ENCODE measurements at places on chromosomes 2 and 18.

DNA sequence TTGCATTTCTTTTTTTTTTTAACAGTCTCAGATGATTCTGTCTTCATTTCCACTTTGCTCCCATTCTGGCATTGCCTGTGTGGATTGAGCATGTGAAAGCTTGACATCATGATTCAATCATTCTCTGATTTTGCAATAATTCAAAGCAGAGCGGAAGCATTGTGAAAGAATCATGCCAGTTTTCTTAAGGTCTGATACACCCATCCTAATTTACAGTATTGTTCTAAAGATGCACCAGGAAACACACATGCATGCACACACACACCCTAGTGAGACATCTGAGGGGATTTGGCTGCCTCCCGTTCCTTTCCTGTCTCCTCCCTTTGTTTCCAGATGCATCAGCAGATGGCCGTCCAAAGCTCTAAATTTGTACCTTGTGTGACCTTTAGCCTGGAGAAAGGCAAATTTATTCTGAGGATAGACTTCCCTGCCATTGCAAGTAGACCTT, 97.3 kb downstream of the FMNL2 start:
- DNase-seq = no peak

- DNase-seq = no peak
These were observed 114.8 kb downstream of the MCFD2 start for GRCh38 chr2:46800625-46801349.

DNA sequence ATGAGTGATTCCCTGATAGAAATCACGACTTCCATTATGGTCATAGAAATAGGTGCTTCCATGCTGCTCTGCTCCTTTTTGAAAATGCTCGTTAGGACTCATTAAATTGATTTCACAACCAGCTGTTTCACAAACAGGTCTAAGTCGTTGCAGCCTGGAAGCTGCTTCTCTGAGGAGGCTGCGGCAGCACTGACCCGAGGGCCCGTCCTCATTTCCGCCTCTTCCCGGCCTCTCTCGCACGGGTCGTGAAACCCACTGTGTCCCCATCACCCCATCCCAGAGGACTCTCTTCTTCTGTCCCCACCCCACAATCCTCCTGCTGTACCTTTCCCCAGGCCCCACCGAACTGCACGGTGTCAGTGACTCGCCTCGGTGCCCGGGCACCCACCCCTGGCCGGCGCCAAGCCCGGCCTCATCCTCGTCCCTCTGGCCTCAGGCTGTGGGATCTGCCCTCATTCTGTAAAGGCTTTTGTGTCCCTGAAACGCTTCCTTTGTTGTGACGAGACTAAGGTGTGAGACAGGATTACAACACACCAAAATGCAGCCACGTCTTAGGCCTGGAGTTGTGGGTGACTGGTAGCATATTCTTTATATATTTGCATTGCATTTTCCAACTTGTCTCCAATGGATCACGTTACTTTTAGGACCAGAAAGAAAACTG, 112.7 kb upstream of the CTDP1 start:
- no peak for DNase-seq

- DNase-seq = no peak
These were observed 47.8 kb upstream of the ZEB2 start for GRCh38 chr2:144567745-144568144.

DNA sequence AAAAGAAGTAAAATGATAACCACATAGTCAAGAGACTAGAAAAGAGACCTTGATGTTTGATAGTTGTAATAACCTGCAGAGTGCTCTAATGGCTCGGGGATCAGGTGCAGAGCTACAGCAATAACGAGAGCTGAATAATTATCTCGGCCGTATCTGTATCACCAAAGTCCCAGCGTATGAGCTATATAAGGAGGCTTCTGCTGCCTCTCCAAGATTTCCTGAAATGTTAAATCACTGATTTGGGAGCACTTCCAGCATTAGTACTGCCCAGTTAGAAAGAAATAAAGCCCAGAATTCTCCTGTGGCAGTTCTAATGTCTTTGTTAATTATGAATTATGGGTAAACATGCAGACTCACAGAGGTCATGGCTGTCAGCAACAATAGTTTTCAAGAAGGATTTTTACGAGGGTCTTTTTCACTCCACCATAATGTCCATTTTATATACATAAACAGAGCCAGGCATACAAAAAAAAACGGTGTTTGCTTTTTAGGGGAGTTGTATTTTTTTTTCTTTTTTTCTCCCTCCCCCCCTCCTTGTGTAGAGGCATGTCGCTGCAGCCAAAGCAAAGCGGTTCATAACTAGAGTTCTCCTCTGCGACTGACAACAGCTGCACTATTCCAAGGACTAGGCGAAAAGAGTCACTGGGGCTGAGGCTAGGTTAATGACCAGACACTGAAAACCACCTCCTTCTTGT, 168.3 kb upstream of the VRK2 start:
- no peak for DNase-seq

- no peak for DNase-seq
These were observed 21.6 kb upstream of the NFE2L2 start for GRCh38 chr2:177285892-177286715.

DNA sequence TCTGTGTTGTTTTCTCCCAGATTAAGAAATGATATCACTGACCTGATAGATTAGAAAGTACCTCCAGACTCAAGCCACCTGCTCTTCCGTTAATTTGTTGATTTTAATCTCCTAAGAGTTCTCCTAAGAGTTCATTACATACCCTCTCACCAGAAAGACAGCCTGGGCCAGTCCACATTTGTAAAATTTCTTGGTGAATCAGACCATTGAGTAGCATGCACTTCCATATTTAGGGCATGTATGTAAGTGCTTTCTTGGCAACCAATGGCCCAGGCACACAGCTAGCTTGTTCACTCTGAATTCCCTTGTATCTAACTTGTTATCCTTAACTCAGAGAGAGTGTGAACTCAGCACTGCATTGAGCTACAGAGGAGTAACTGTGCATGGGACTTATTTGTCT, 158.1 kb upstream of the ACAA2 start:
- DNase-seq = no peak

DNA sequence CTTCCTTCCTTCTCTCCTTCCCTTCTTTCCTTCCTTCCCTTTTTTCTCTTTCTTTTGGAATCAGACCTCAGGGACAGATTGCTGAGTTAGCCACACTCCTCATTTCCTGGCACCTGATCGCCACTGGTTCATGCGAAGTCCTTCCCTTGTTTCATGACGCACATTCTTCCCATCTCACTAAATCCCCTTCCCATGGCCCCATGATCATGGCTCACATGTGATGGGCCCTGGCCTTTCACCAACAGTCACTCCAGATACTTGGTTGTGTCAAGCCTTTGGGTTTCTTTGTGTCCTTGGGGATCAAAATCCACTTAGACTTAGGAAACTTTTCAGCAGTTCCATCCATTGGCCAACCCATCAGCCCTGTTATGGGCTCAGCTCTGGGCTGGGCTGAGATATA, 23.8 kb upstream of the ASPRV1 start:
- no peak for DNase-seq

GRCh38 chr2:111050701-111051376, 69.9 kb upstream of the BCL2L11 start:
- no peak for DNase-seq

DNA sequence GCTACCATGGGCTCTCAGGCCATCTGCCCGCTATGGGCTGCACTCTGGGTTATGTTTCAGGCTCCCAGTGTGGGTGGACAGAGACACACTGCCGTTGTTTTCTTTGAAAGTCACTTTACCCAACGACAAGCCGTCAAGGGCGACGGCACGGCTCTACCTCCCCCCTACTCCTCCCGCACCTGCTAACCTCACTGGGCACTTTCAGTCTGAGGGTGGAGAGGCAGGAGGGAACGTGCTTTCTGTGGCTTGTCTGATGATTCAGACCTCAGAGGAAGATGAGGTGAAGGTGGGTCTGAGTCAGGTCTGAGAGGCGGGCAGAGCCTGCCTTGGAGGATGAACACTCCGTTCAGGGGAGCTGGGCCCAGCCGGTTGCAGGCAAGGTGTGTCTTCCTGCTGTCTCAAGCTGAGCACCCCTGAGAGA, 147.6 kb upstream of the HDAC4 start:
- peak; percentile 76 for DNase-seq

- DNase-seq = no peak
These were observed 23.2 kb downstream of the LAMA1 start for GRCh38 chr18:7094427-7094826.

DNA sequence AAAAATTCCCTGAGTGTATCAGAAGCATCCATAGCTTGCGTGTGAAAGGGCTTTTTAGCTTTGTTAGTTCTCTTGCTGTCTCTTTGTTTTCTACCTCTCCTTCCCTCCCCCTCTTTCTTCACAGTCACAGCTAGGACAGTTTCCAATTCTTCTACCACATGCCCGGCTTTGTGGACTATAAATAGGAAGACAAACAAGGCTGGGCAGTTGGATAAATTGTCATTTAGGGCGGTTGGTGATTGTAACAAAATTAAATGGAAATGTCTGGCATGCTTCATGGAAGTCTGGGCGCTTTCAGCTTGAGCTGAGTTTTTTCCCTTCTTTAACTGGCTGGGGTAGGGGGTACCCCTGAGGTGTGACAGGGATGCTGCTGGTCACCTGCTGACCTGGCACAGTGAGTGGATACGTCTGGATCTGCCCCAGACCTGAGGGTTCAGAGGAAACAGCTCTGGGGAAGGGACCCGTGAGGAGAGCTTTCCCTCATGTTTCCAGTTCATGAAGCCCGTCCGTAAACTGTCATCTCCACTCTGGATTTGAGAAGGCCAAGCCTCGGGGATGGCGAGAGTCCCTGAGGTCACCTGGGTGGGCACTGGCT, 29.0 kb upstream of the GIGYF2 start:
- DNase-seq = no peak

- DNase-seq = no peak
These were observed 103.5 kb downstream of the CABLES1 start for GRCh38 chr18:23238651-23239349.

GRCh38 chr2:157431176-157431575, 12.7 kb downstream of the CYTIP start:
- DNase-seq = no peak

DNA sequence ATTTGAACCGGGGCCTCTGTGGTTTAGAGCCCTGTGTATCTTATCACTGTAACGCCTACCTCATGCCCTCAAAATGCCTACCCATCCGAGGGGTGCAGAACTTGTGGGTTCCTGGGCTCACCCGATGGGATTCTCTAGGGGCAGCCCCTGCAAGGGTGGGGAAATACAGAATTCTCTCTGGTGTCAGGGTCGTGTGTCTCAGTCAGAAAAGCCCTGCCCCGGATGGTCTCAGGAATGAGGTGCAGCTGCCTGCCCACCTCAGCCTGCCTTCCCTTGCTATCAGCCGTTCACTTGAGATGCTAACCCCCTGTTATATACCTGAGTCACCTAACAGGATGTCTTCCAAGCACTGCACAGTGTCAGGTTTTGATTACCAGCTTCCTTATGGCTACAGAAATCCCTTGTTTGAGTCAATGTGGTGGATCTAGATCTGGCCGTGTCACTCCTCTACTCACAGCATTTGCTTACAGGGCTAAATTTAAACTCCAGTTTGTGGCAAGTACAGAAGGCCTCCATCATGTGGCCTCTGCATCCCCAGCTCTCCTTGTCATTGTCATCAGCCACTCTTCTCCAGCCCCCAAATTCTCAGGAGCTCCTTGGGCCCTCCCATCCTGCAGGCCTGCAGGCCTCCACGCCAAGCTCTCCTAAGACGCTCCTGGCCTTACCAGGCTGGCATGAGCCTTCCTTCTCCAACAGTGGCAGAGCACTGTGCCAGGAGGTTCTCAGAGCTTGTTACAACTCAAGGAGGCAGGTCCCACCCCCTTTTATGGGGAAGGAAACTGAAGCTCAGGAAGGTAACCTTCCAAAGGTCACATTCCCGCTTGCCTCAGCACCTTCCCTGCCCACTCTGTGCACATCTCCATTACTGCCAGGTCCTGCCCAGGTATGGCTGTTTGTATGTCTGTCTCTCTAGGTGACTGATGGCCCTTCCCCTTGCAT, 14.3 kb upstream of the MAP3K2 start:
- no peak for DNase-seq

DNA sequence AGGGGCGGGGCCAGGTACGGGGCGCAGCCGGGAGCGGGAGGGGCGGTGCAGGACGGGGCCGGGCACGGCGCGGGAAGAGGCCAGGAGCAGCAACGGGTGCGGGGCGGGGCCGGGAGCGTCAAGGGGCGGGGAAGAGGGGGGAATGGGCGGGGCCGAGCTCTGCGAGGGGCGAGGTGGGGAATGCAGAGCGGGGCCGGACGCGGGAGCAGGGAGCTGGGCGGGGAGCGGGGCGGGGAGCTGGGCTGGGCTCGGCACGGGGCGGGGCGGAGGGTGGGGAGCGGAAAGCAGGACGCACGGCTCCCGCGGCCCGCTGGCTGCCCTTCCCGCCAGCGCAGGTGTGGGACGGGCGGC, at the start of gene IMPA2:
IMPA2 (plus strand) TSS at position 316 of the 351 bp plus-strand sequence. CDS start 163 bp downstream, outside the sequence.
- no peak for DNase-seq

DNA sequence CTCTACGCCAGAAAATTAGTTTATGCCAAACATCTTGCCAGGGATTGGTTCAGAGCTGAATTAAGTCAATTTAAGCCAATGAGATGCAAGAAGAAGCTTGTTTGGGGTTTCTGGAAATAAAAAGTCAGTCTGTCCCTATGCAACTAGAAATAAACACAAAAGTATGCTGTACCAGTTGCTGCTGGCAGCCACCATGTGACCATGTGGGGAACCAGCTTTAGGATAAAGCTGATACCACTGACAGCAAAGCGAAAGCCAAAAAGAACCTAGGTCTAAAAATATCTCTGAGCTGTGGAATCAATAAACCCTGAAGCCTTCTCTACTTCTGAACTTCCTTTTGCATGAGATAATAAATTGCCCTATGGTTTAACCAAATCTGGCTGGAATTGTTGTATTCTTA, 181.8 kb upstream of the PARD3B start:
- DNase-seq = no peak

DNA sequence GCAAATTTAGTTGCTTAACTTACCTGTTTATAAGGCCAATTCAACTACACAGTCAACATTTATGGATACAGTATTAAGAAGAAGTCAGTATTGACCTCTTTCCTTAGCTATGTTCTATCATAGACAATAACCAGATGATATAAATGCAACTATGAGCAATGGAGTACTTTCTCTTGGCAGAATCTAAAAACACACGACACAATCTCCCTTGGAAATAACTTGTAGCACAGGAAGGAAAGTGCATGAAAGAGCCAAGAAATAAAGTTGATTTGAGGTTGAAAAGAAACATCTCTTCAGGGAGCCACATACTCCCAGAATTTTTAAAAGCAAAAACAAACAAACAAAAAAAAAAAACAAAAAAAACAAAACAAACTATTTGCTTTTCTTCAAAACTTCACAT, 145.0 kb downstream of the EVA1A start:
- DNase-seq = no peak

DNA sequence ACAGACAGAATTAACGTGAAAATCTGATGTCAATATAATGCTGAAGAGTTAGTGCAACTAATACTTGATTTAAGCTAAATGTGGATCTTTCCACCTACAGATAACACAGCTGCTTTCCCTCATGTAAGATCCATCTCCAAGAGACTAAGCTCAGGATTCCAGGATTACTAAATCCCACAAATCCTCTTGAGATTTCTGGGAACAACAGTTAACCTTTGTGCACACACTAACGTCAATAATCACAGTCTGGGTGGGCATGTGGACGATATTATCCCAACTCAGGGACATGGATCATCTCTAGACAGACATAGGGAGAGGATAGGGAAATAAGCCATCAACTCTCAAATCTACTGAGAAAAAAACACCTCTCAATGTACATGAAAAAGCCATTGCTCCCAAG, 432.6 kb downstream of the SATB2 start:
- no peak for DNase-seq

GRCh38 chr2:205364261-205364660, 318.0 kb upstream of the NRP2 start:
- DNase-seq = no peak
